ENCODE measurements at places on chromosomes 7 and 10. TPM values are rescaled to one million over a fixed set of nuclear protein-coding genes. Genes with fewer than 3 reads are reported as not detected.
A peak's percentile ranks its signal among the peaks of the same experiment; 100 is the strongest.

- no peak for DNase-seq
Measured at GRCh38 chr10:117929327-117930067, 117.2 kb downstream of the RAB11FIP2 start.

DNA sequence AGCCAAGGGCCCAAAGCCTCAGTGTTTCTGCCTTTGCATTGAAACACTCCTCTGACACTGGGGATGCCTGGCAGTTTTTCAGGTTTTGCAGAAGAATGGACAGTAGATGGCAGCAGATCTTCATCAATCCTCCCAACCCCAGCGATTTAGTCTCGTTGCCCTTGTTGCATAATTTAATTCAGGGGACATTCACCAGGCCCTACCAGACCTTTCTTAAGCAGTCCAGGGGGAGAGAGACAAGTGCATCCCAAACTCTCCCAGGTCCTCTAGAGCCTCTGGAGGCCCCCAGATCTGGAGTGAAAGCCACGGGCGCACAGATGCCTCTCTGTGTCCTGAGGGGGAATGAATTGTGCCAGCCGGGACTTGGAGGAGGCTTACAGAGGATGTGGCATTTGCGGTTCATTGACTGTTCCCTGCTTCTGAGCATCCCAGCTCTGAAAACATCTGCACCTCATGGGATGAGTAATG lies 29.6 kb downstream of the MINDY4 start:
- DNase-seq = peak; percentile 58

The FAM25G gene
- not detected for total RNA-seq

The SNX10 gene
- 28.9 TPM for total RNA-seq

Measured in activated CD4-positive, alpha-beta T cell treated with anti-CD3 and anti-CD28 coated beads, Interleukin-2, amount 10 ng/mL, durations not matched to agents 7 days and 5 days (primary cell).